H9 (cell line): ENCODE measurements at places on chromosomes 2 and 18. TPM values are rescaled to one million over a fixed set of nuclear protein-coding genes. Genes with fewer than 3 reads are reported as not detected.

GRCh38 chr18:27428120-27428519 is 243.0 kb upstream of the CHST9 start:
- no peaks in the 10 kb centered on the region for H3K36me3 ChIP-seq
- no peak overlapping the region for H3K4me3 ChIP-seq
- DNase-seq, result peak; percentile 39
- H3K4me1 ChIP-seq, result no peaks in the 10 kb centered on the region
- no peaks in the 10 kb centered on the region for H3K27me3 ChIP-seq

DNA sequence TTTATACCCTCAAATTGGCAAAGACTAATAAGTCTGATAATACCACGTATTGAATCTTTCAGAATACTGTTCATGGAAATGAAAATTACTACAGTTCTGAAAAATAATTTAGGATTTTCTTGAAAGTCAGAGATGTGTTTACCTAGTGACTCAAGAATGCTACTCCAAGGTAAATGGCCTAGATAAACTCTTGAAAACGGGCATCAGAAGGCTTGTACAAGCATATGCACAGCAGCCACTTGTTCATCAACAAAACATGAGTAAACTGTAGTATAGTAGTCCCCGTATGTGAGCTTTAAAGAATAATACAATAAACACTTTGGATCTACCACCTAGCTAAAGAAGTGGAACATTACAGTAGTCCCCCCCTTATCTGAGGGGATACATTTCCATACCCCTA is 157.5 kb downstream of the THADA start:
- DNase-seq, result no peak
- no peaks in the 10 kb centered on the region for H3K4me1 ChIP-seq
- H3K27me3 ChIP-seq, result no peaks in the 10 kb centered on the region

Gene IHH
- total RNA-seq, result 0.11 TPM in 1 of 2 replicates, not detected in the other

DNA sequence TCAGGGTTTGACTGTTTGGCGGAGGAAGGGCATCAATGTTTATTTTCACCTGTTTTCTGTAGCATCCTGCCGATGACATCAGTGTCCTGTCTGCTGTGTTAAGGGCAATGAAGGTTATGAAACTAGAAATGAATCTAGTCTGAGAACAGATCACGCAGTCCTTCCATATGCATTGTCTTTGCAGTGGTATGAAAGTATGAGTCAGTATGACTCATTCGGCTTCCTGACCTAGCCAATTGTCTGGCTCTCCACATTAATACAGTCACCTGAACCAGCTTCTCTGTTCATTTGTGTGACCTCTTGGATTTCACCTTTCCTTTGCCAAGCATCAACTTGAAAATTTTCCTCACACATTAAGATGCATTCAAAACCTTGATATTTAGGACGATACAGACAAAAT is 353.8 kb downstream of the RND3 start:
- no peaks in the 10 kb centered on the region; the same call in 1 of the 2 replicates for H3K4me1 ChIP-seq
- no peak for DNase-seq
- no peak overlapping the region for H3K27ac ChIP-seq
- H3K27me3 ChIP-seq, result no peaks in the 10 kb centered on the region
- H3K4me3 ChIP-seq, result no peak overlapping the region

DNA sequence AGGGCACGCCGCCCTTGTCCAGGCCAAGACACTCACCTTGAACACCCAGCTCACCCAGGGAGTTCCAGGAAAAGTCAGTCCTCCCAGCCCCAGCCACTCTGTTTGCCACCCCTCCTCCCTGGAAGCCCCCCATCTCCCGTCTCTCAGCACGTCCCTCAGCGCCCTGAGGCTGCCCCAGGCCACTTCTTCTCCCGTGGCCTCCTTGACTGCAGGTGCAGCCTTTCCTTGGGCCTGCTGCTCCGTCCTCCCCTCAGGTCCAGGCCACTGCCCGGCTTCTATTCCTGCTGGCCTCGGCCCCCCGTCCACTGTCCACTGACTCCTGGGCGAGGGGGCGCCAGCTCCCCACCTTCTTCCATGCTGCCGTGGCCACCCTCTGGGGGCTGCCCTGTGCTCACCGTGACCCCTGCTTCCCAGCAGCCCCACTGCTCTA is 239.1 kb downstream of the HDAC4 start:
- no peak overlapping the region for H3K27ac ChIP-seq
- peaks cover 27% of the 10 kb centered on the region for H3K36me3 ChIP-seq
- H3K4me3 ChIP-seq, result no peak overlapping the region
- no peaks in the 10 kb centered on the region for H3K4me1 ChIP-seq

- H3K36me3 ChIP-seq, result 0 out of 2 replicates have a peak, but pooled peaks cover 4% of the 10 kb centered on the region
- H3K27me3 ChIP-seq, result no peaks in the 10 kb centered on the region
- no peaks in the 10 kb centered on the region for H3K4me1 ChIP-seq
- no peak overlapping the region for H3K27ac ChIP-seq
- no peak overlapping the region for H3K4me3 ChIP-seq
- DNase-seq, result no peak
Measured at GRCh38 chr2:233980955-233981561, 63.9 kb downstream of the TRPM8 start.
